ENCODE measurements at places on chromosomes 3 and 15.

- no peak for DNase-seq
Measured at GRCh38 chr3:51436998-51437639, 46.0 kb downstream of the RBM15B start.

GRCh38 chr3:127615631-127616305 lies 13.2 kb upstream of the PODXL2 start:
- DNase-seq = no peak

DNA sequence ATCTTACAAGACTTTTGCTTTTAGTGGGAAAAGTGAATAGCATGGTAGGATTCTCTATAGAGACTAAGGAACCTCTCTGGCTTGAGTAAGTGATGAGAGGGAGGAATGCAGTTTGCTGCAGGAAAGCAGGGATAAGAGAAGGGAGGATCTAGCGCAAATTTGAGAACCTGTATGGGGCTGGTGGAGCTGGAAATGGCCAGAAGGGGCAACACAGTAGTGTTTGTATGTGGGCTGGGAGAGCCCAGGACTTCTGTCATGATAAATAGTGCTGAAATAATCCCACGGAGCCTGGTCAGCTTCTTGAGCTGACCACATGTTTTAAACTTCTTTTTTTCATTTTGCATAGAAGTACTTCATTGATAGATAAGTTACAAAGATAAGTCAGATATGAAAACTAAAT lies 11.2 kb upstream of the SHC4 start:
- no peak for DNase-seq

DNA sequence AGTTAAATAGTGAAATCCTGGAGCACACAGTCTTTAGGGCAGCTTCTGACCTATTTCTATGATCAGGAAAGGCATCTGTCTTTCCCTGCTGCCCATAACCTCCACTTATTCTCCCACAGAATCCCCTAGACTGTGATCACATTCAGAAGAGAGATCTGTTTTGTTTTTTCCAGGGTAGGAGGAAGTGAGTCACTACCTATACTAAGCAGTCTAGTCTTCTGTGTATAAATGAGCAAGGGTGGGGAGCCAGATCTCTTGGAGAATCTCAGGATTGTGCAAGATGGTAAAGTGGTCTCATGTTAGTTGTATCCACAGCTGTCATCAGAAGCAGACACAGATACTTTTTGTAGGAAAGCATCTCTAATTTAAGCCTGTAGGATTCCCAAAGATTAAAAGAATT lies 11.8 kb upstream of the FBXO22 start:
- DNase-seq = no peak

DNA sequence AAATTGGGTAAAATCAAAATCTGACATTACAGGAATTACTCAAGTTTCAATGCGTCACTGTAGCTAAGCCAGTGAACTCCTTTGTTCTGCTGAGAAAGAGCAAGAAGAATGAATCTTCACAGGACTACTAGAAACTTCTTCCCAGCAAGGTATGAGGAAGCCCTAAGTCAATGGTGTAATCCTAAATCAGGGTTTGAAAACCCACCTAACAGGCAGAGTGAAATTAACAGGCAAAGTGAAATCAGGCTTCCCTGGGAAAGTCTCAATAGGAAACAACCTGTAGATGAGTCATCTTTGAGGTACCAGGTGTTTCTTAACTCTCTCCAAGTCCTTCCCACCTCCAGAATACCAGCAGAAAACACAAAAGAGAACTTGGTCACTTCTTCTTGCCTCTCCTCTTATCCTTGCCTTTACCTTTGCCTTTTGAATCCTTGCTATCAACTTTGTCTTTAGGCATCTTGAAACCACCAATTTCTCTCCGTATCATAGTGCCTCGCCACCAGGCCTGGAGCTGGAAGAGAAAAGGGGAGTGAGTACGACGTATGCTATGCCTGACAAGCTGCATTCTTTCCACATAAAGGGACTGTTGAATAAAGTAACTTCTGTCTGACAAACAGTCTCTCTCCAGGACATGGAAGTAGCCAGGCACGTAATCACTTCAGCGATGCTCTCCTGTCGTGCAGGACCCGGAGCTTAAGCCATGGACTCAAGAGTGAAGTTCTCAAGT lies 60.6 kb upstream of the RPL35A start:
- DNase-seq = no peak
